ENCODE measurements at places on chromosomes 5 and 9.

DNA sequence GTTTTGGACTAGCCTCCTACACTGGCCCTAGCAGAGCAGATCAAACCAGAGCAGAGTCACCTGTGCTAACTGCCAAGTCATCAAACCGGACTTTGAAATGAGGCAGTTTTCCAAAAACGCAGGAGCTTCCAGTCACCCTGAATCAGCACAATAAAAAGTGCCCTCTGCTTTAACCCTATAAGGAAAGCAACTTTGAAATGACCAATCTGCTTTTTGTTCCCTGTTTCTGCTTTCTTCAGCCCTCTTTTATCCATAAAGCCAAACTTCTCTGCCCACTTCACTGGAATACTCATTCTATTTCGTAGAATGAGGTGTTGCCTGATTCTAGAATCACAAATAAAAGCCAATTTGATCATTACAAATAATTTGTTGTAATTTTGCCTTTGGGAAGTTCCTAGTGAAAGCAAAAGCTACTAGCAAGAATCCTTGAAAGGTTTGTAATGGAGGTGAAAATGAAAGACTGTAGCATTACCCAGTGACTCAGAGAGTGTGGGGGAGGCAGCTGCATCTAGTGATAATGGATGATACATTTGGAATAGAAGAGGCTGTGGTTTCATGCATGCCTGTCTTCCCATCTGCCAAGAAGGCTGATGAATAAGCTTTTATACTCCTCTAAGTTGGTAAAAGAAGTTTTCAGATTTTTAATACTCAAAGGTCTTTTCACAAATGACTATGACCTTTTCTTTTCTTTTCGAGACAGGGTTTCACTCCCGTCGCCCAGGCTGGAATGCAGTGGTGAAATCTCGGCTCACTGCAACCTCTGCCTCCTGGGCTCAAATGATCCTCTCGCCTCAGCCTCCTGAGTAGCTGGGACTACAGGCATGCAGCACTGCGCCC, 14.9 kb downstream of the SPAAR start:
- DNase-seq = peak; percentile 69

DNA sequence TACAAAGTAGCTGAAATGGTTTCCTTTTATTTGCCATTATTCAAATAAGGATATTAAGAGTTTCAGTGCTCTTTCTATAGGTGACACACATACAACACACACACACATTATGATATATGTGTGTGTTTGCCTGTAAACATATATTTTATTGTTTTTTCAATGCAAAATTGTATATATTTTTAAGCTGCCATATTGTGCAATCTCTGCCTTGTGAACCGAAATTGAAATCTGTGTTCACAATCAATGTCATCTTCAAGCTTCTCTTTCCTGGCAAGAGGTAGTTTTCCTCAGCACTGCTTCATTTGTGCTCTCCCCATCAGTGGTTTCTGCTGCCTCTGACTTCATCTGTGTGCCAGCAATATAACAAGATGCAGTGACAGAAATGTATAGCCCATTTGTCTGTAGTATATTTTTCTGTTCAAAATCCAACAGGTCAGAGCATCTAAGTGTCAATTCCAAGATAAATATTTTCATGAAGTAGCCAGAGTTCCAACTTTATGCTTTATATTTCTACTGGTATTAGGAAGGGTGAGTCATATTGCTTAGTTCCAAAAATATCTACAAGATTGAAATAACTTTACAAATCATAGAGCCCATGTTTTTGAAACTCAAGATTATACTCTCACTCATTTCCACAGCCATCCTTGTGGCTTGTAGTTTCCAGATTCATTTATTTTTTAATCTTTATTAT, 1704.8 kb upstream of the CDH9 start:
- no peak for DNase-seq

- DNase-seq = no peak
Measured at GRCh38 chr9:4661165-4661564, 929 bp upstream of the PLPP6 start.

DNA sequence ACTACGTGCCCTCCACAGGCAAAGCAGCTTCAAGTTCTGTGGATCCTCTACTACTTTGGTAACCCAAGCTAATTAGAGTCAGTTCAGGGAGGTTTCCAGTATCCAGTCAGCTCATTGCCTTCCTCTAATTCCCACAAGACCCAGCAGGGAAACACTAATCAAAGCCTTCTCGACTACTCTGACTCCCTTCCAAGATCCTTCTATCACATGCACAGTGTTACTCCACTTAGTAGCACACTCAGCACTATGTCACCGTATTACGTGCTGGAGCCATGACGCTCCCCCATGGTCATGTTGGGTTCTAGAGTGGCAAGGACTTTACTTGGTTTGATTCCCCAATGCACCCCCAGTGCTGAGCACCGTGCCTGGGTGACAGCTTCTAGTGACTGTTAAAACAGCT, 53.0 kb downstream of the DCP2 start:
- no peak for DNase-seq

DNA sequence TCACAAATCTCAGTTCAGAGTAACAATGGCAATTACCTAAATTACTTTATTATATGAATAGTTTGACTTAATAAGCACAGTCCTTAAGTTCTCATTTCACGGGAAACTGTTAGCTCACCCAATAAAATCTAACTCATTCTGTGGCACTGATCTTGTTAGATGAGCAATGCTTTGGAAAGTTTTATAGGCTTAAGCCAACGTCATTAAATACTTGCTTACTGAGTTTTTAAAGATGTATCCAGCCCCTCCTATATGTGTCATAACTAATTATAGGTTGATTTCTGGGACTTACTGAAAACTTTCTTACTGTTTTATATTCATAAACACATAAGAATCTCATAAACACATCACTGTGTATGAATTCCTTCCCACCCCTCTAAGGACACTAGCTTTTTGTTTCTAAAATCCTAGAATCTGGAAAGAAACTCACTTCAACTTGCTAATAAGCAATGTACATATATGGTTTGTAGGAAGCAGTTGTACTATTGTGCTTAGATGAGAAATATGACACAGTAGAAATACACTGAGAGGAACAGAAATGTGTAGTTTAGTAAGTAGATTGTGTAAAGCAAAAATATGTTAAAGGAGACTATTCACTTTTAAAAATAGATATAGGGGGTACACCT, 14.1 kb upstream of the MARCOL start:
- no peak for DNase-seq

DNA sequence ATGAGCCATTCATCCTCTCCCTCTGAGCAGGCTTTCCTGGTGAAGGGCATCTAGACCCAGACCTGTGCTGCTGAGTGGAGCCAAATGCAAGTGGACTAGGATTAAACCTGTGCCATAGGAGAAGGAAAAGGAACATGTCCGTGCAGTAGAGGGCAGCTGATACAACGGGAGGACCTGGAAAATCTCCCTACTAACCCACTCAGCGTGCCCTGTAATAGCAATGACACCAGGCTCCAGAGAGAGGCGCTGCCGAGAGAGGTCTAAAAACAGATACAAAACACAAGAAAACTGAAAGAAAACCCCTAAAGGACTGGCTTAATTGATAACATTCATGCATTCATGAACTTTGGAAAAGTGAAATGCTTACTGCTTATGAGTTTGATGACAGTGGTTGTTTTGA, 60.8 kb downstream of the PFDN1 start:
- DNase-seq = no peak

GRCh38 chr9:135184181-135185053, 96.9 kb downstream of the OLFM1 start:
- no peak for DNase-seq

DNA sequence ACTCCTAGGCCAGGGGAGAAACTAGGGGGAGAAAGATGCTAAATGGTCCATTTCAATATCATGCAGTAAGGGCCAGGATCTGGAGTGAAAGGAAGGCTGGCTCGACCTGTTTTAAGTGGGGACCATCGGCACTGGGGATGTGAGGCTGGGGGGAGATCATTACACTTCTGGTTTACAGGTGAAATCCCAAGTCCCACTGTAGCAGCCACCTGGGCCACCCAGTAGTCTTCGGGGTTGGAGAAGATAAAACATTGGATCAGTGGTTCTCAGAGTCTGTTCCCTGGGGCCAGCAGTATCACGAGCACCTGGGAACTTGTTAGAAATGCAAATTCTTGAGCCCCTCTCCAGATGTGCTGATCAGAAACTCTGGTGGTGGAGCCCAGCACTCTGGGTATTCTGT, 111.3 kb upstream of the ALDH1B1 start:
- no peak for DNase-seq

- DNase-seq = no peak
Measured at GRCh38 chr5:134128648-134128995, 14.1 kb downstream of the TCF7 start.

DNA sequence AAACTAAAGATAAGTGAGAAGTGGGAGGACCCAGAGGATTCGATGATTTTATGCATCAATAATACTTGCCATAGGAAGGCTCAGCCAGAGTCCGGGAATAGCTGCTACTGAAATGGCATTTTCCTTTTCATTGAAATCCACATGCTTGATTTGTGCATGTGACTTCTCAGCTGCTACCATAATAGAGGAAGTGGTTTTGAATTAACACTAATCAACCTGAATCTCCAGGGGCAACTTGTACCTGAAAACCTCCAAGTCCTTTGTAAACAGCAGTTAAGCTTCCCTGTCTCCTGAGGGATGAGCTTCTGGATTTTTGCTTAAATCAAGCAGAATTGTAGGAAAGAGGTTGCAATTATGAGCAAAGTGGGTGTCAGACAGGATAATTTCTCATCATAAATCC, 124.9 kb downstream of the PPP2R2B start:
- no peak for DNase-seq

GRCh38 chr9:130857864-130858738, 23.0 kb downstream of the ABL1 start:
- DNase-seq = no peak

GRCh38 chr9:127360829-127361228, 36.1 kb upstream of the SLC2A8 start:
- DNase-seq = no peak

GRCh38 chr5:111584651-111585050, 72.3 kb upstream of the STARD4 start:
- DNase-seq = no peak

DNA sequence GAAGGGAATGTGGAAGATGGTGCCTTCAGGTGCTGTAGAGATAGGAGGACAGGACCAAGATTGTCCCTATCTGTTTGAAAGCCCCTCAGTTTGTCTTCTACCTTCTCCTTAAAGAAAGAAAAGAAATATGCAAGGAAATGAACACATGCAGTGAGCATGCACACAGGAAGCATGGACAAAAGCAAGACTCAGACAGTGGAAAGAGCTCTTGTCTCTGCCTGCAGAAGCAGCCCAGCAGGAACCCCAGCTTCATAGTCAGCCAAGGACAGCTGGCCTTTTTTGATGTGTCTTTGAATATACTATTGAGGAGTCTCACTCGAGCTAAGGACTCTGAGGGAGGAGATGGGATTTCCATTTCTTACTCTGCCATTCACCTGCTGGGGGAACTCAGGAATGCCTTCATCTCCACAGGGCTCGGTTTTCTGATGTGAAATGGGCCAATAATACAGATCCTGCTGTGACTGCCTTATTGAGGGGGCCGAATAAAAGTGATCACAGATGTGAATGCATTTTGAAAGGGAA, 132.5 kb upstream of the ADRA1B start:
- DNase-seq = no peak

DNA sequence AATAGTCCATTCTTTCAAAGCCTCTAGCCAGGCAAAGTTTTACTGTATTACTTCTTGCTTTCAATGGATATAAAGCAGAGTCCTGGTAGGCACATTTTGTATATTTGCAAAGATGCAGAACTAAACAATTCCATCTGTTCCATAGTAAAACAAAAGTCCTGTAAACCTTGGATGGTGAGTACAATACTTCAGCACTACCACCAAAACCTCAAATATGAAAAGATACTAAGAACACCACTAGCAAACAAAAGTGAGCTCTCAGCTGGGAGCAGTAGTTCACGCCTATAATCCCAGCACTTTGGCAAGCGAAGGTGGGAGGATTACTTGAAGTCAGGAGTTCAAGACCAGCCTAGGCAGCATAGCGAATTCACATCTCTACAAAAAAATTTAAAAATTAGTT, 195.0 kb downstream of the MSX2 start:
- no peak for DNase-seq

GRCh38 chr9:109037946-109038715, 24.8 kb upstream of the CTNNAL1 start:
- DNase-seq = no peak

- no peak for DNase-seq
Measured at GRCh38 chr9:114289571-114290481, 33.1 kb upstream of the ORM1 start.

- DNase-seq = no peak
Measured at GRCh38 chr5:147305147-147305546, 70.3 kb downstream of the STK32A start.

GRCh38 chr9:32742296-32742695, 41.0 kb upstream of the TMEM215 start:
- DNase-seq = no peak

DNA sequence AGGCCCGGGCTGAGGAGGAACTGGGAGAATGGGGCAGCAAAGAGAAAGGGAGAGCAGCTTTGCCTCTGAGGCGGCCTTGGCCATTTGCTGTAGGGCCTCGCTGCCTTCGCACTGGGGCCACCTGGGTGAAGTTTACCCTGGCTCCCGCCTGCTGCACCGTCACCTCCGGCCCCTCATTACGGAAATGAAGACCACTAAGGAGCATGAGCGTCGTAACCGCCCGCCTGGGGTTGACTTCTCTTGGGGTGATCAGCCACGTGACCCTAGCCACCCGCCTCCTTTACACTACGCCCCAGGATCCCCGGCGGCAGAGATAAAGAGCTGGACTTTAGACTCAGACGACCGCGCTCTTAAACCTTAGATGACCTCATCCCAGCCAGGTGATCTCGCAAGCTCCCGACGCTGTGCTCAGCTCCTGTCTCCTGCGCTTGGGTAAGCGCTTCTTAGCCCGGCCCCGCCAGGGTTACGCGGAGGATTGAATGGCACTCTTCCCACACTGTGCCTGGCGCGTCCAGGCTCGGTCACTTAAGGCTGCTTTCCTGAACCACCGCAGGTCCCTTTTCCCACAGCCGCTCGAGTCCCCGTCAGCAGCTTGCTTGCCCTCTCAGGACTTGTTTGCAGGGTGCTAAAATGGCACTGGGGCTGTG, 107.9 kb upstream of the LARP1 start:
- DNase-seq = peak; percentile 28

- no peak for DNase-seq
Measured at GRCh38 chr9:7338586-7339281, 460.8 kb downstream of the DMAC1 start.

DNA sequence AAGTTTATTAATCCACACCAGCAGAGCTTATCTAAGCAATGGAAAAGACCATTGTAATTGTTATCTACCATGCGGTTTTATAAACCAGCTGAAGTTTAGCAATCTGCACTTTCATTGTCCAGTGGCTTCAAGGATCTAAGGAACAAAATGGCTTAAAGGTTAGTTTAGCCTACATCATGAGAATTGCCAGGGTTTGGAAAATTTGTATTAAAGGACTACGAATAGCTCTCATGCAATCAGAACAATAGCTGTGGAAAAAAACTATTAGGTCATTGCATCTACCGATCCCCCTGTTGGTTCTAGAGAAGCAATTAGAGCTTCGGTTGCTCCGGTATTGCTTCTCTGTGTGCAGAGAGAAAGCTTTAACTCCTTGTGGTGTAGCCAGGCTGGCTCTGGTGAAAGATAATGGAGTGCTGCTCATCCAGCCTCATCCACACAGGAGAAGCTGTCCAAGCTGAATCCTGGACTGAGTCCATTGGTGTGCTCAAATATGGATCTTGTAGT, 86.3 kb upstream of the SLC12A2 start:
- DNase-seq = no peak

GRCh38 chr5:17229313-17229712, 11.9 kb downstream of the BASP1 start:
- no peak for DNase-seq

- no peak for DNase-seq
Measured at GRCh38 chr5:115579747-115580173, 22.5 kb downstream of the TICAM2 start.

Data from activated CD4-positive, alpha-beta T cell treated with anti-CD3 and anti-CD28 coated beads for 48 hours (primary cell).